ENCODE measurements at places on chromosomes 7 and 10.

DNA sequence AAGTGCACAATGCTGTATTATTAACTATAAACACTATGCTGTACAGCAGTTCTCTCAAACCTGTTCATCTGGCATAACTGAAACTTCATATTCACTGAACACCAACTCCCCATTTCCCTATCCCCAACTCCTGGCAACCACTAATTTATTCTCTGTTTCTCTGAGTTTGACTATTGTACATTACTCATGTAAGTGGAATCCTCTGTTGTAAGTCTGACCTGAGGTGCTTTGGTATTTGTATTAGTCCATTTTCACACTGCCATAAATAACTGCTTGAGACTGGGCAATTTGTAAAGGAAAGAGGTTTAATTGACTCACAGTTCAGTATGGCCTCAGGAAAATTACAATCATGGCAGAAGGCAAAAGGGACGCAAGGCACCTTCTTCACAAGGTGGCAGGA, 266.3 kb downstream of the PPP1R3A start:
- no peak for DNase-seq

DNA sequence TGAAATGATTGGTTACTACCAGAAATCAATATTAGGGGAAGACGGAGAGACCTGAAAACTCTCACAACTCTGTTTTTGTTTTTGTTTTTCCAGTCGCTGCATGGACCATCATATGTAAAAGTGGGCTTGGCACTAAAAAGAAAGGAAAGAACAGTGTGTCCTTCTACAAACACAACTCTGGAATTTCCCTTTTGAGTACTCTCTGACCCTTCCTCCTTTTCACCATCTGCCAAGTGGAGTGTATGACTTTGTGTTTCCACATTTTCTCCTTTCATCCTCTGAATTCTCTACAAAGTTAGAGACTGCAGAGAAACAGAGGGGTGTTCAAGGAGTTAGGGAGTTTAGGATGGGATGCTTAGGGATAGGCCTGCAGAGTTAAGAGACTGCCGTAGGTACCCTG, 92.0 kb downstream of the MDFIC start:
- DNase-seq, result no peak

GRCh38 chr7:2723138-2723850, 35.3 kb downstream of the AMZ1 start:
- DNase-seq, result no peak

DNA sequence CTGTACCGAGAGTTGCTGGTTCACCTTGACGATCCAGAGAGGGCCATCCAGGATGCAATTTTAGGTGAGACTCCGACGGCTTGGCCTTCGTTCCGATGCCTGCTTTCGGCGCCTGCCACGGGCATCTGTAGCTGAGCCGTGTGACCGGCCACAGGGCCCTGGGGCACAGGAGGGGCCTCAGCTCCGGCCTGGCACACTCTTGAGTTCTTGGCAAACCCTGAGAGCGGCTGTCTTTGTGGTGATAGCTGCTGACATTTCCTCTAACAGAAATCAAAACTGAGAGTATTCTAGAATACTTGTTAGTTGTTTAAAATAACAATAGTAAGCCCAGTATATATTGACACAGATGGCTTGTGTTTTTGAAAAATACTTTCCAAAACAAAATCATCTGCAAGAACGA, 52.2 kb upstream of the SUN1 start:
- DNase-seq, result no peak

GRCh38 chr7:142307246-142307900, 49.5 kb upstream of the PRSS58 start:
- DNase-seq, result no peak

- DNase-seq, result no peak
These were observed 233.4 kb upstream of the SLC26A5 start for GRCh38 chr7:103679151-103680132.

DNA sequence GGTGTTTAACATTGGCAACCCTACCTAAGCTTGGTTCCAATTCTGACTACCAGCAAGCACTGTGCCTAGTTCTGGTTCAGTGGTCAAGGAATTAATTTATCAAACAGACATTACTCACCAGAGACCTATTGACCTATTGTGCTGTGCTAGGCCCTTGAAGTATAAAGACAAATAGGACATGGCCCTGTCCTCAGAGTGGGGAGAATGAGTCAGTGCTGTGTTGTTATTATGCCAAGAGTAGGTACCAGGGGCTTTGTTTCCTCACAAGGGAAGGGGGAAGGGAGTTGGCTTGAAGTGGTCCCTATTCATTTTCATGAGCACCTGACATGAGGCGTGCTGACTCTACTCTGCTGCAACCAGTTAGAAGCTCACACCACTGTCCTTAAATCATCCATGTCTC, 62.6 kb upstream of the PLPP4 start:
- no peak for DNase-seq

DNA sequence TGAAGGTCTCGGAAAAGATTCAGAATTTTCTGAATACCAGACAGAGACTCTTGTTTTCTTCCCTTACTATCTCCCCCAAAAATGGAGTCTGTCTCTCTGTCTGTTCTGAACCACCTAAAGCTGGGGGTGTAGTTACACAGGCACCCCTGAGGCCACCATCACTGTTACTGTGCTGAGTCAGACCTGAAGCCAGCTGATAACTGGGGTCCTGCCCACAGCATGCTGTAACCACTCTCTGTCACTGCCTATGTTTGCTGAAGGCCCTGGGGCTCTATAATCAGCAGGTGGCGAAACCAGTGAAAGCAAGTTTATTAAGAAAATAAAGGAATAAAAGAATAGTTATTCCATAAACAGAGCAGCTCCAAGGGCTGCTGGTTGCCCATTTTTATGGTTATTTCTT, 575.2 kb upstream of the POT1 start:
- no peak for DNase-seq

DNA sequence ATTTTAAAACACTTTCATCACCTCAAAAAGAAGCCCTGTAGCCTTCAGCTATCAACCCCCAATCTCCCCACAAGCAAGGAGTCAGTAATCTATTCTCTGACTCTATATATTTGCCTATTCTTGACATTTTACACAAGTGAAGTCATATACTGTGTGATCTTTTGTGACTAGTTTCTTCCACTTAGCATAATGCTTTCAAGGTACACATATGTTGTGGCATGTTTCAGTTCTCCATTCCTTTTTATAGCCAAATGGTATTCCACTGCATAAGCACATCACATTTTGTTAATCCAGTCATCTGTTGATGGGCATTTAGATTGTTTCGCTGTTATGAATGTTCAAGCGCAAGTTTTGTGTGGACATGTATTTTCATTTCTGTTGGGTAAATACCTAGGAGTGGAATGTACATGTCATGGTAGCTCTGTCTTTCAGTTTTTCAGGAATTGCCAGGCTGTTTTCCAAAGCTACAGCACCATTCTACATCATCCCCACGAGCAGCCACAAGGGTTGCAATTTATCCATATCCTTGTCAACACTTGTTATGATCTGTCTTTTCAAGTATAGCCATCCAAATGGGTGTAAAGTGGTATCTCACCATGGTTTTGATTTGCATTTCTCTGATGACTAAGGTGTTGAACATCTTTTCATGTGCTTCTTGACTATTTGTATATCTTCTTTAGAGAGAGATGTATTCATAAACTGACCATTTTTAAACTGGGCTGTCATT, 405.6 kb downstream of the KCNMA1 start:
- no peak for DNase-seq

- DNase-seq, result no peak
These were observed 72.9 kb upstream of the NEBL start for GRCh38 chr10:20970044-20970443.

- DNase-seq, result no peak
These were observed at the start of gene PARD3 for GRCh38 chr10:34815185-34816084. Gene PARD3 (minus strand): TSS chr10:34815296. CDS start chr10:34814995, 301 bp downstream.

- no peak for DNase-seq
These were observed 7.7 kb upstream of the CPA1 start for GRCh38 chr7:130372402-130373165.

DNA sequence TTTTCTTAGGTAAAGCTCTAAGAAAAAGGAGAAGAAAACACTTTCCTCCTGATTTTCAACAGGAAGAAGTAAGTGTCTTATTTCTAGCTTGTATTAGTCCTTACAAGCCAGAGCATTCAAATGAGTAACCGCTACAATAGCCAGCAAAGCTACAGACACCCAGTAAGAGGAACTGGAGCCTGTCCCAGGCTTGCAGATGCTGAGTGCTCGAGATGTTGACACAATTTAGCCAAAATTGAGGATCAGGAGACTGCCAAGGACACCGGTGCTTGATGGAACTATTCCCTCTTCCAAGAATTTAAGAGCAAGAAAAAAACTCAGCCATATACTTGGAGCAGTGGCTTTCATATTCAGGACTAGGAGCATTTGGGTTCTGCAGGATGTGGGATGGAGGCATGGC, 149.3 kb upstream of the DPP6 start:
- DNase-seq, result no peak

GRCh38 chr7:128941323-128941890, 3.7 kb downstream of the IRF5 start:
- no peak for DNase-seq

GRCh38 chr7:151246102-151246850, 2.2 kb downstream of the SMARCD3 start:
- DNase-seq, result no peak

DNA sequence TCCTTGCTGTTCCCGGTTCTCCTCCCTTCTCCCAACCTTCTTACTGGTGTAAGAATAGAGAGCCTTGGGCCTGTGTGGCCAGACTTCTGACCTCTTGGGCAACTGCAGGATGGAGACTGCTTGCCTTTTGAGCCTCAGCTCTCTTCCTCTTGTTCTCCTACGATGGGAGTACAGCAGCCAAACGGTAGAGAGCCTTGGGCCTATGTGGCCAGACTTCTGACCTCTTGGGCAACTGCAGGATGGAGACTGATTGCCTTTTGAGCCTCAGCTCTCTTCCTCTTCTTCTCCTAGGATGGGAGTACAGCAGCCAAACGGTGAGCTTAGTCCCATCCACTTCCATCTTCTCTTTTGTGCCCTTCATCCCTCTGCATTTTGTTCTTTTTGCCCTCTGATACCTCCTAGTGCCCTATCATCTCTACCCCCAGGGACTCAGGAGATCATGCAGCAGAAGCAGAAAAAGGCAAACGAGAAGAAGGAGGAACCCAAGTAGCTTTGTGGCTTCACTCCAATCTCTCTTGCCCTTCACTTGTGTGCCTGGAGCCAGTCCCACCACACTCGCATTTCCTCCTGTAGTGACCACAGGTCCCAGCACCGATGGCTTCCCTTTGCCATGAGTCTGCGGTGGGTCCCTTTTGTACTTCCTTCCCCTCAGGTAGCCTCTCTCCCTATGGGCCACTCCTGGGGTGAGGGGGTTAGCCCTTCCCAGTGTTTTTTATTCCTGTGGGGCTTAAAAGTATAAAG, 15.3 kb downstream of the SLC25A13 start:
- DNase-seq, result no peak

GRCh38 chr7:25067726-25068501, 57.1 kb downstream of the CYCS start:
- no peak for DNase-seq

DNA sequence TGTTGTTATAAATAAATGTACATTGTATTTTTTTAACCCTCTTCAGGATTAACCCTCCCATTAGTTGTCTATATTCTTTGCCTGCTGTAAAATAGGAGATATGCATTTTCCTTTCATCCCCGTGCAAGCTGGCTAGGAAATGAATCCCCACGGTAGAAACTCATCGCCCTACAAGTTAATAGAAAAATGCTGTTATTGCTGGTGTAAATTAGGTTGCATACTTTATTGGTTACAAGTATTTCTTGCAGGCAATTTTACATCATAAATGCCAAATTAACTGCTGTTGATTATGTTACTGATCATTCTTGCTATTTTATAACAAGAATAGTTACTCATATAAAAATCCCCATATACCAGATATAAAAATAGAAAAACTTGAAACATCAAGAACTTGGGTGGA, 454.2 kb upstream of the KLF6 start:
- DNase-seq, result no peak

DNA sequence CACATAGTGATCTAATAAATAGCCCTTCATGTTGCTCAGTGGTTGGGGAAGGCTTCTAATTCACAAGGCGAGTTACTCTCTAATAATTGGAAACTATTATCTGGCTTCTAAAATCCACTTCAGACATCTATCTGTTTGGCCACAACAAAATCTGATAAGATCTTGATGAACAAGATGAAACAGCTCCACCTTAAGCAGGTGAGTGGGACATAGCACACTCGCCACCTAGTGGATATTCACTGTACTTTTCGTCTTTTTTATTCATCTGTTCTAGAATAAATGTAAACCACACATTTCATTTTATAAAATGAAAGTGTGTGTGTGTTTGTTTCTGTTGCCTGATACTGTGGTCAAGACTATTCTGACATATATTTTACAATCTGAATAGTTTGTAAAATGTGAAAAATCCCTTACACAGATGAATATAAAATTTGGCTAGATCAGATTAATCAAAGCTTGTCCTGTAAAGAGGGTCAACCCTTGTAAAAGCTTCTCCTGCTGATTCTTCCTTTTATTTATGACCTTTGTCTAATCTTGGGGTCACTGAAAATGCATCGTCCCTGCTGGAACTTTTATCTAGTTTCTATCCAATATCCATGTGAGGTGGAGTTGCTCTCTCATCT, 26.5 kb upstream of the CNTNAP2 start:
- DNase-seq, result no peak

DNA sequence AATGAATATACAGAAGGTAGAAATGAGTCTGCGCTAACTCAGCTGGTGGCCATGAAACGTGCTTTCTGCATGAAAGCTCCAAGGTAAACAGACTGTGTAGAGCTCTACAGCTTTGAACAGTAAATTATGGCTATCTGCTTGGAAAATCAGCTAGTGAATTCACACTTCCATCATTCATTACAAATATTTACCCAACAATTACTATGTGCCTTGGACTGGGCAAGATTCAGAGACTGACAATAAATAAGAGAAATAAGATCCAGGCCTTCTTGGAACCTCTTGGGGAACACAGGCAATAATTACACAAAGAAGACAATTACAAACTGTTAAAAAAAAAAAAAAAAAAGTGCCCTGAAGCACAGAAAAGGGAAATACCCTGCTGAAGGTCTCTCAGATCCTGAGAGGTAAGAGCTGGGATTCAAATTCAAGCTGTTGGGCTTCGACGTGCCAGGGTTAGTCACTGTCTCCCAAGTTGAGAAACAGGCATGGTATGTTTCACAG, 15.8 kb downstream of the TSPAN12 start:
- DNase-seq, result no peak

- DNase-seq, result no peak
These were observed 239.9 kb downstream of the GLI3 start for GRCh38 chr7:41997151-41997550.

GRCh38 chr10:10794791-10795191, 222.9 kb upstream of the CELF2 start:
- no peak for DNase-seq

DNA sequence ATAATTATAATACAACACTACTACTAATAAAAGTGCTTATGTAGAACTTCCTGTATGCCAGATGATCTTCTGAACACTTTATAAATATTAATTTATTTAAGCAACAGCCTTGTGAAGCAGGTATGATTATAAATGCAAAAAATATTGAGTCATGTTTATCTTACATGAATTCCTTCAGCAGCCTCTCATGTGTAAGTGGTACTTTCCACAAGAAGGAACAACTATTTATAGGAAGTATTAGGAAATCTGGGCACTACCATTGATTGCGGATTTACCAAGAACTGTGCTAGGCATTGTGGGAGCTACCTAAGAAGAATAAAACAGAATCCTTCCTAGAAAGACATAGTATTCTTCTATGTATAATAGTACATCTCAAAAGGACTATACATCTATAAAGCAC, 10.7 kb upstream of the STEAP4 start:
- no peak for DNase-seq
